Eye (tissue), 1 donor: ENCODE measurements at places on chromosomes 5 and 9.
A peak's percentile ranks its signal among the peaks of the same experiment; 100 is the strongest.

GRCh38 chr9:4009006-4009511 lies 290.8 kb downstream of the GLIS3 start:
- DNase-seq: peak; percentile 52

DNA sequence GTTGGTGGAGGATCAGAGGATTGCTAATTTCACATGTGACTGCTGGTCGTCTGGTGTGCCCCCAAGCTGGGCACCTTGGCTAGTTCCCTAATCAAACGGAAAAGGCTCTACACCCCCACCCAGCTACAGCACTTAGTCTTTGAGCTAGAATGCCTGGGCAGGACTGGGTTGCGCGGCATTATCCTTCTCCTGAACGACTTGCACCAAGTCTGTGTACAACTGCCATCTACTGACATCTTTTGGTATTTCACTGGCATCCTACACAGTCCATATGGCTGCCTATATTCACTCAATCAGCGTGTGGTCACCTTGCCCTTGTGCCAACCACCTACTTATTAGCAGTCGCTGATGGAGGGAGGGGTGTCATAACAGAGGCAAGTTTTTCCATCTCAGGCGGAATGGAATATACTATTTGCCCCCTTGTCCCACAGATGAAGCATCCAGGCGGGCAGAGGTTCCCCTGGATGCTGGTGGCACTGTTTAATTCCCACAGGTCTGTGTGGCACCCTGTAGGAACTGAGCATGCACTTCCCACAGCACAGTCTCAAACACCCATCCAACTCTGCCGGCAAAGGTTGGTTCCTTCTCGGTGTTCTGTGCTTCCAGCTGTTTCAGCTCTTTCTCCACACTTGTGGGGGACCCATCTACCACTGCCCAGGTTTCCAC lies 150.1 kb downstream of the OSTF1 start:
- DNase-seq: peak; percentile 49

DNA sequence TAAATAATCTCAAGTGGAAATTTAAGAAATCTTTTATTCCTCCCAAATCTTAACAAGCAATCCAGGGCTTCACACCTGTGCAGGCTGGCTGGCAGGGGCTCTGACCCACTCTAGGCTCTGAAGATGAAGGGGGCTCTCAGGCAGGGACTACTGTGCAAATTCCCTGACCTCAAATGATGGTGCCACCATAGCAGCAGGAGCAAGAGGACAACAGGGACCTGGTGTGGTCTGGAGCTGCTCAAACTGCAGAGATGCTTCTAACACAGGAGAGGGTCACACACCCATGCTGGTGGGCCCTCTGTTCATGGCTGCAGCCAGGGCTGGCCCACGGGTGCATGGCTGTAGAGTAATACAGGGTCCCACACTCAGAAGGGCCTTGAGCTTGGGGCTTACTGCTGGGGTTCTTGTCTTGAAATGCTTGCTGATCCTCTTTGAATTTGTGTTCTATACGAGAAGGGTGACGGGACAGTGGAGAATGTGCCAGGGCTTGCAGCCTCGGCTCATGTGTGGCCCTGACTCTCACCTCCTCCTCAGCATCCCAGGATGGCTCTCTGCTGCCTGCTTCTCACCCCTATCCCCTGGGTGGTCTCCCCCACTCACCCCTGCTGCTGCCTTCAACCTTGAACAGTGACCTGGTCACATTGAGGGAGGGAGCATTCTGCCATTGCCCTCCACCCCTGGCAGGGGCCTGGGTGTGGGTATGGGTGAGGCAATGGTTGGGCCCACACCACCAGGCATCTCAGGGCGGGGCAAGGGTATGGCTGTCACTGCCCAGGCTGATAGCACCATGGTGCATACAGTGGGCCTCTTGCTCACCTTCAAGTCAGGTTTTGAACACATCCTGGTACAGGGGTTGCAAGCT lies 191.7 kb downstream of the FSTL4 start:
- no peak for DNase-seq

DNA sequence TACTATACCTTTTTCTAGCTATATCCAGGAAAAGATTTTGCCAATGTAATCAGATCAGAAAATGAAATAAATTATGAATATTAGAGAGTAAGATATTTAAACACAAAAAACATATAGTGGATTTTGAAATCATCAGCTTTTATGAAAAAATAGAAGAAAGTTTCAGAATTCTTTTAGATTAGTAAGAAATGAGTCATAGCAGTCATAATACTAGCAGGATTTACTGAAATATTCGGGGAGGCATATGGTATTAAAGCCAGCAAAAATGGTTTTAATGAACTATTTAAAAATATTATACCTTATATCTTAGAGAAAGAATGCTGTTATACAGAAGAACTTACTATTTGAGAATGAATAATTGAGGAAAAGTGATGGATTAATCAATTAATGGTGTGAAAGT lies 303.6 kb upstream of the NUDT12 start:
- DNase-seq: no peak
